ENCODE measurements at places on chromosomes 3 and 15.
A peak's percentile ranks its signal among the peaks of the same experiment; 100 is the strongest.

DNA sequence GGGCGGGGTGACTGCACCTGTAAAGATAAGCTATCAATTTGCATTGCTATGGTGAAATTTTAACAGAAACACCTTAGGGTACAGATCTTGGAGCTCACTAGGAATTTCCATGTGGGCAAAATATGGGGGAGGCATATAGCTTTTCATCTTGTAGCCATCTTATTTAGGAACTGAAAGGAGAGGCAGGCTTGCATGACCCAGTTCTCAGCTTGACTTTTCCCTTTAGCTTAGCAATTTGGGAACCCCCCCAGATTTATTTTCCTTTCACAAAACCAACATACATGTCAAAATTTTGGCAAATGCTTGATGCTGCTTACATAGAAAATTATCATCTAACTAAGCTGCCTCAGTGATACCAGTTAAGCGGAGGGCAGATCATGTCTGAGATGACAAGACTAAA lies 55.0 kb upstream of the EIF1B start:
- no peak for DNase-seq

DNA sequence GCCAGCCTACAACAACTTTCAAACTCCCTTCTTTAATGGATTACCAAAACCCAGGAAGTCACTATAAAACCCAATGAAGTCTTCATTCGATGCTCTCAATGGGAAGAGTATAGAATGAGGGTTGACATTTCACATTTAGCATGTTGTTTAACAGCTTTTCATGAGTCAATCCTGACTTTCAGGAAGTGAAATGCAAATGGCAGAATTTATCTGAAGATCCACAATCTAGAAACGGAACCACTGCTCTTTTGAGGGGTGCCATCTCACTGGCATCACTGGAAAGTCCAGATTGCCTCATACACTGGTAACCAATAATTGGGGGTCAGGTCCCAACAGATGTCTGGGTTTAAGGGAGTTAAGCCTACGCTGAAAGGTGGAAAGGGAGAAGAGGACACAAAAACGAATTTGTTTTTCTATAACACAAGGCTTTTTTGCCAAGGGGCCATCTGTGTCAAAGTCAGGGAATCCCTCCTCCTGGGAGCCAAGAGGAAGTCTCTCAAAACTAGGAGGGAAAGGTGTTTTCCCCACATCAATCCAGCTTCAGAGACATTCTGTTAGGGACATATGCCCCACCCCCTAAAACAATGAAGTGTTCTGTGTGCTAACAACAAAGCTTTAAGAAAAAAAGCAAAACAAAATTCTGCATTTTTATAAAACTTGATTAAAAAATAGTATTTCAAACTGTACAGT lies 12.0 kb upstream of the ATP1B3 start:
- DNase-seq = peak; percentile 21

DNA sequence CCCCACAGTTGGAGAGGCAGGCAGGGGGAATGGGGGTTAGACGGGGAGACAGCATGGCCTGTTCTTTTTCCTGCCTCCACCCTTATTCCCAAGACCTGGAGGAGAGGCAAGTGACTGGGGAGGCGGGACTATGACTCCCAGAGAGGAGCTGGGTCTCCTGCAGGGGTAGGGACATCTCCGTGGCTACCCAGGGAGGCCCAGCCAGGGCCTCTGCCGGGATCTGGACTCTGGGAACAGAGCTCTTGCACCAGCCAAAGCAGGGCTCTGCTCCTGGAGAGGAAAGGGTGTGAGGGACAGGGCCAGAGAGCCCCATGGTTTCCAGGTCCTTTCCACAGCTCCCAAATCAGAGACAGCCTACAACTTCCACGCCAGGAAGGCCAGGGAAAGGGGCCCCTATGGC lies 22.8 kb downstream of the CFAP100 start:
- DNase-seq = no peak

- DNase-seq = no peak
Observed at GRCh38 chr15:57517030-57517671, 74.6 kb upstream of the MYZAP start.

- DNase-seq = peak; percentile 6
Observed at GRCh38 chr3:44865272-44866035, 3.7 kb downstream of the TMEM42 start.

DNA sequence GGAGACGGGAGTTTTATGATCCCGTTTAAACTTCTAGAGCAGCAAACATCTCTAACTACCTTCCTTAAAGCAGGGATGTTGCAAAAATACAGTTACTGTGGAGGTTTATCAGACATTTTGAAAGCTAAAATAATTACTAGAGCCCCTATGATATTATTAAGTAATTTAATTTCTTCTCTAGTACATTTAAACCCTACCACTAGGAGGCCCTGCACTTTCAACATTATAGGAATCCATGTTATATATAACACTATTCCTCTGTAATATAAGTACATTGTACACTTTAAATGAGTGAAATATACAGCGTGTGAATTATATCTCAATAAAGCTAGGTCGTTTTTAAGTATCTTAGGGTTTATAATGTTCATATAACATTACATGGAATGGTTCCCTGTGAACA lies 11.5 kb downstream of the SETMAR start:
- DNase-seq = no peak

DNA sequence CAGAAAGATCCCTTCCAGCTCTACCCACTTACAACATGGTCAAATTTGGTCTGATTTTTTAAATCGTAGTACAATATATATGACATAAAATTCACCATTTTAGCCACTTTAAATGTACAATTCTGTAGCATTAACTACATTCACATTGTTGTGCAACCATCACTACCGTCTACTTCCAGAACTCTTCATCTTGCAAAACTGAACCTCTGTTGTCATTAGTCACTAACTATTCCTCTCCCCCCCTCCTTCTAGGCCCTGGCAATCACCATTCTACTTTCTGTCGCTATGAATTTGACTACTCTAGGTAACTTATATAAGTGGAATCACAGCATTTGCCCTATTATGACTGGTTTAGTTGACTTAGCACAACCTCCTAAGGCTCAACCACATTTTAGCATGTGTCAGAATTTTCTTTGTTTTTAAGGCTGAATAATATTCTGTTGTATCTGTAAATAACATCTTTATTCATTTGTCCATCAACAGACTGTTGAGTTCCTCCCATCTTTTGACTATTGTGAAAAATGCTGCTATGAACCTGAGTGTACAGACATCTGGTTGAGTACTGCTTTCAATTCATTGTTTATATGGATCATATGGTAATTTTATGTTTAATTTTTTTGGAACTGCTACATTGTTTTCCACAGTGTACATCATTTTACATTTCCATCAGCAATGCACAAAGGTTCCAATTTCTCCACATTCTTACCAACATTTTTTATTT lies 35.5 kb upstream of the CCR2 start:
- DNase-seq = no peak

DNA sequence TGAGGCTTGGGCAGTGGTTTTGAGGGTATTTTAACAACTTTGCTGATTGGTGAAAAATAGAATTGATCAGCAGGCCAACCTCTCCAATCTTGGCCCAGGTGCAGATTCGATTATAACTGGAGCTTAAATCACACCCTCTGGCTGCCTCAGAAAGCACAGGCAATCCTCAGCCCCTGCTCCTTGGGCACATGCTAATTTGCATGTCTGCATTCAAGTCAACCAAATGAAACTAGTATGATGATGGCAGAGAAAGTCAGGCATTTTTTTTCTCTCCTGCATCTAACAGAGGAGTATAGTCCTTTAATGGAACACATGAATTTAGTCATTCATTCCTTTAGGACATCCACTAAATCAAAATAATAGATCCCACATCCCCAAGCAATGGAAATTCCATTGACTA lies 16.8 kb upstream of the NMNAT3 start:
- DNase-seq = no peak

DNA sequence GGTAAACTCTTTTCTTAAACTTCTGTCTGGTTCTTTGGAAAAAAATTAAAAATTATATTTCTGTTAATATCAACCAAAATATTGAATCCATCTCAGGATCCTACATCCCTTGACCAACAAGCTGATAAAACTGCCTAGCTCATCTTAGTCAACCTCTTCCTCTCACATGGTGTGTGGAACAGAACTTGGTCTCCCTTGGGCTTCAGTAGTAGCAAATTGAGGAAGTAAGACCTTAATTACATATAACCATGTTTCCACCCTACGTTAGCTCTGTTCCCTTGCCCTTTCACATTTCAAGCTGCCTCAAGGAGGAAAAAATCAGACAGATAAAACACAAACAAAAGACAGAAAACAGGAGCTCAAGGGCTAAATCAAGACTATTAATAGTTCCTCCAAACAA lies 116.4 kb downstream of the GREM1 start:
- DNase-seq = no peak

DNA sequence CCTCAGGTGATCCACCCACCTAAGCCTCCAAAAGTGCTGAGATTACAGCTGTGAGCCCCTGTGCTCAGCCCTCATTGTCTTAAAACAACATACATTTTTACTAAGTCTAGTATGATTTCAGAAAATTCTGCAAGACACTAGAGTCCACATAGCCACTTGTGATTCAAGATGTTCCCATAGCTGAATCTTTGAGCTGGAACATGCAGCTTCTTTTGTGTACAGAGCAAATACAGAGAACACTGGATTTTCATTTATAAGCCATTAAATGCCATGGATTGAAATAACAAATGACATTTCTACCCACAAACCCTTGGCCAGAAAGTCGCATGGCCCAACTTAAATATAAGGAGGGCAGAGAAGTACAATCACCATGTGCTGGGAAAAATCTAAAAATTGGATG lies 1489.2 kb upstream of the GBE1 start:
- DNase-seq = no peak

- no peak for DNase-seq
Observed at GRCh38 chr3:119388577-119388976, 74.8 kb downstream of the TMEM39A start.

DNA sequence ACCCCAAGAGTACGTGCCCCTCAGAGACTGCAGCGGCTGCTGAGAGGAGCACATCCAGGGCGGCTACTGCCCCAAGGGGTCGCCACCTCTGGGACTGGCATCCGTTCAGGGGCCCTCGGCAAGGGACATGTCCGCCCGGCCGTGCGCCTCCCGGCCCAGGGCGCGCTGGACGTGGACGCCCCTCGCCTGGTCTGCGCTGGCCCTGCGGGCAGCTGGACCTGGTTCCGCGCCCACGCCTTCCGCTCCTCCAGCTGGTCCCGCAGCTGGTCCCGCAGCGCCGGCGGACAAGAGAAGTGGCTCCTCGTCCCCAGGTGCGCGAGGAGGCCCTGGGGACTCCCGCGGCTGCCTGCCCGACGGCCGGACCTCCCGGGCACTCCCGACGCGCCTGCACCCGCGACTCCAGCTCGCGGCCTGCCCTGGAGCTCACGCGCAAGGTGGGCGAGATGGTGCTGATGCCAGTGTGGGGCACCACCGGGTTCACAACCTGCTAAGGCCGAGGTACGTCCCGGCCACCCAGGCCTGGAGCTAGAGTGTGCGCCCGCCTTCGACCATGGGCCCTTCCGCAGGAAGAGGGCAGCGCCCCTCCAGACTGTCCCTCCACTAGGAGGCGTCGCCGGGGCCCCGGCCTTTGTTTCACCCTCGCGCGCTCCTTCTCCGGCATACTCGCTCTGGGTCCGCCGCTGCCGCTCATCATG lies 14.4 kb upstream of the GP9 start:
- DNase-seq = no peak

DNA sequence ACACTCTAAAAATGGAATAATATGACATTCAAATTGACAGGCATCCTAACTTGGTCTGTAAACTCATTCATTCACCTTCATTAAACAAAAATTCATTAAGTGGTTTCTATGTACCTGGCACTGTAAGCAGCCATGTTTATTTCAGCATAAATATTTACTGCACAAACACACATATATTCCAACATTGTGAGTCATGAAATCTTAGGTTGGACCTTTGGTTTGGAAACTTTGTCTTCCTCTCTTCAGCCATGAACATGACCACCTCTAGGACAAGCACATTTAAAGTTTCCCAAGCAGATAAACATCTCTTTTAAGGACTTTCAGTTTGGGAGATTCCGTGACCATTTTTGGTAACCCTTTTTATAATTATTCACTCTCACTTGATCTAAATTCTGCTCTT lies 131.8 kb downstream of the TPRG1 start:
- DNase-seq = no peak

- no peak for DNase-seq
Observed at GRCh38 chr15:55260562-55261131, 29.0 kb downstream of the RAB27A start.

GRCh38 chr3:27756877-27757276 lies 34.8 kb upstream of the EOMES start:
- DNase-seq = no peak

- no peak for DNase-seq
Observed at GRCh38 chr3:56724676-56725075, 41.6 kb upstream of the TASOR start.

DNA sequence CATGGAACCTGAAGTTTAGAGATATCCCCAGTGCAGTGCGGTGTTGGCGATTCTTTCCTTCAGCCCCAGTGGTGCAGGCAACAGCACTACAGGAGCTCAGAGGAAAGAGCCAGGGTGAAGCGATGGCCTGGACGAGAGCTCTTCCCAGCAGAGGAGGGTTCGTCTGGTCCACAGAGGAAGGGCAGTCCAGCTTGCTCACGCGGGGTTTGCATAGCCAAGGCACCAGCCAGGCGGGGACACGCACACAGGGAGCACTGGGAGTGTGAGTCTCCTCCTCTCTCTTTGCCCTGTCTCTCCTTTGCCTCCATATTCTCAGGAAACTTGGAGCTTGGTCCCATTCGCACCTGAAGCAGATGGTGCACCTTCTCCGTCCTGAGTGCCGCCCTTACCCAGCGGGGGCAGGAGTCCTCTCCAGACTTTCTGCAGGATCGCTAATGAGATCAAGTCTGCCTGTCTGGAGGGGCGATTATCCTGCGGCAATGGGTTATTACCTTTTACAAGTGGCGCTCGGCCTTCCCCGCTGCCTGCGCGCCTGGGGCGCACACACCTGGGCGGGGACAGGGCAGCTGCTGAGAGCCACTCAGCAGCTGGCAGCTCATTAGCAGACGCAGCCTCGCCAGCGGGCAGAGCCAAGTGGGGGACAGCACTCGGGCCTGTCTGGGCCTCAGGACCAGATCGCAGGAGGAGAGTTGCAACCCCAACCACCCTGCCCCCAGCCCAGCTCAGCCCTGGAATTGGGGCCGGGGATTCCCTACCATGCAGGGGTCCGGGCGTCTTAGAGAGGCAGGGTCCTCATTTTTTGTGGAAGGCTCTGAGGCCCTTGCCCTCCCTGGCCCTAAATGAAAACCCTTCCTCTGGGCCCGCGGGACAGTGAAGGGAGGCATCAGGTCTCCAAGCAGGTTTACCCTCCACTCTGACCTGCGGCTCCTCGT lies 119.0 kb upstream of the MEF2A start:
- no peak for DNase-seq

GRCh38 chr3:170473358-170473757 lies 54.7 kb downstream of the CLDN11 start:
- no peak for DNase-seq

DNA sequence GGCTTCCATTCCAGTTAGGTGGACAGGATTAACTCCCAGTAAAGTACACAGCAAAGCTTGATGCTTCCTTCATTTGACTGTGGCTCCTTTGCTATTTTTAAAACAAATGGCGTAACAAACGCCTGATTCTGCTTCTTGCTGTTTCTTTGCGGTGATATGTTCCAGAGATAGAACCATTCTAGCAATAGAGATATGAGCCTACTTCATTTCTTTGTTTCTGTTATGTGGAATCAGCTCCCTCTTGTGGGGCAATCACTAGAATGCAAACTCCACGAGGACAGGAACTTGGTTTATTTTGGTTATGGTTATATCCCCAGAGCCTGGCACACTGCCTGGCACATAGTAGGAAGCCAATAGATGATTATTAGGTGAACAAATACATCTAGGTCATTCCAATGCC lies 122.6 kb upstream of the SLC6A11 start:
- DNase-seq = no peak
